Stimulated activated CD4-positive, alpha-beta T cell treated with anti-CD3 and anti-CD28 coated beads, Interleukin-2, amount 100 ng/mL, for 24 hours (primary cell): ENCODE measurements at places on chromosomes 2 and 18.

DNA sequence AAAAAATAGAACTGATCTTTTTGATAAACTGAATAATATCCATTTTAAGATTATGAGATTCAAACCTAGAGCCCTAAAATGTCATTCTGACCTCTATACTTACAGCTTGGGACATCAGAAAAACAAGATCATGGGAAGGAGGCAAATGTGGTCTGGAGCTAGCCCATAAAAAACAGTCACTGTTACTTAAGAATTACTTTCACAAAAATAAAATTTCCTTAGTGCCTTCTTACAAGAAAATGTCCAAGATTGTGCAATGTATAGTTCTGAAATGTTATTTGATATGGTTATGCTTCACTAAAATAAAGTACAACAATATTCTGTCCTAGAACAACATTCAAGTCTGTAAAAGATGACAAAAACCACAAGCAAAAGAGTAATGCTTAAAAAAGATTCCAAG is 247.6 kb downstream of the DYM start:
- no peak for DNase-seq

DNA sequence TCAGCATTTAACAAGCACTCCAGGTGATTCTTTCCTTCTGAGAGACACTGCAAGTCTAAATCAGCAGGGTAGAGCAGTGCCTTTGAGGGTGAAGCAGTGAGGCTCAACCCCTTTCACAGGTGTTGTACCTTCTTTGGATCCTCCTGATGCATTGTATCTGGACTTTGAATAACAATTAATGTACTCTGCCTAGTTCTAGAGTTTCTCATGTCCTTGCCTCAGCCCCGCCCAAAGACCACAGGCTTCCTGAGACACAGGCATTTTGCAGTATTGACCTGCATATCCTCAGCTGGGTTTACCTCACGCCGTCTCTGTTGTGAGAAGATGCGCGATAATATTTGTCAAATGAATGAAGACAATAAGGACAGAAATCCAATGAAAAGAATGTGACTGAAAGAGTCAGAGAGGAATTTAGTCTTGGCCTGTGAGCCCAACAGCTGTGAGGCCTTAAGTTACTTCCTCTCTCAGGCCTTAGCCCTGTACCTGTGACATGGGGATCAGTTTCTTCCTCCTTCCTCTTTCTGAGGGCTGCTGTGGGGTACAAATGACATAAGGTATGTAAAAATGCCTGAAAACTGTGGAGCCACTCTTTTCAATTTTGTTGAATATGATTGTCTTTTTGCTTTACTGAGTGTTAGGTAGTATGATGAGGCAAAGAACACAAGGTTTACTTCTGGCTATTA is 43.7 kb downstream of the WIPF1 start:
- DNase-seq: no peak

DNA sequence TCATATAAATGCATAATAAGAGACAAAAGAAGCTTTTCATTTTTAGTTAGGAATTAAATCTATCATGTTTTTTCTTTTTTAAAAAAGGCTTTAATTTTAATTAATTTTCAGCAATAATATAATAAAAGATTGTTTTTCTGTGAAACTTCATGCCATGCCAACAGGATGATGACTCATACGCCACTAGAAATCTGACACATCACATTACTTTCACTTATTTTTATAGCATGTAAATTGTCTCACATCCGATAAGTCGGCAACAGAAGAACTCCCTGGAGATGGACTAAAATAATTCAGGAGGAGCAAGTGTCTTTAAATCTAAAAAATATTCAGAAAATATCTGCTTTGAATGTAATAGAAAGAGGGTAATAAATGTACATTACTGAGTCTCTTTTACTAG is 1024.2 kb upstream of the ACVR2A start:
- no peak for DNase-seq

- no peak for DNase-seq
Measured at GRCh38 chr18:25231327-25231691, 120.7 kb downstream of the ZNF521 start.

DNA sequence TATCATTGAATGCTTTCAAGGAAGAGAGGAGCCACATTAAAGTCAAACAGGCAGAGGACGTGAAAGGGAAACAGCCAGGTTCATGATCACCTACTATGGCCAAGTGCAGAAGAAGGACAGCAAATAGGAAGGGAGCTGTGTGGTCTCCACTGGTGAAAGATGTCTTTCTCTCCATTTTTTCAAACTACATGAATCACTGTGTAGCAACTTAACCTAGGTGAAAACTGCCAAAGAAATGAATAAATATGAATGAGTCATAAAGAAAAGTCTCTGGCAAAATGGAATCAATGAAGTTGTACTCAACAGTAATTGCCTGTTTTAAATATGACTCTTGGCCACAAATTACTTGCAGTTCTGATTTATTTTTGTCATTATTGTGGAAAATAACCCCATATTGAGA is 452.6 kb upstream of the PKDCC start:
- DNase-seq: no peak
